ENCODE measurements at places on chromosomes 12 and 14. TPM values are rescaled to one million over a fixed set of nuclear protein-coding genes. Genes with fewer than 3 reads are reported as not detected.
A peak's percentile ranks its signal among the peaks of the same experiment; 100 is the strongest.

Gene MAP1LC3B2
- 1.1 TPM for total RNA-seq

Gene CATSPERB
- 6.7 TPM for total RNA-seq

Gene CLEC12A
- total RNA-seq, result 0.82 TPM

DNA sequence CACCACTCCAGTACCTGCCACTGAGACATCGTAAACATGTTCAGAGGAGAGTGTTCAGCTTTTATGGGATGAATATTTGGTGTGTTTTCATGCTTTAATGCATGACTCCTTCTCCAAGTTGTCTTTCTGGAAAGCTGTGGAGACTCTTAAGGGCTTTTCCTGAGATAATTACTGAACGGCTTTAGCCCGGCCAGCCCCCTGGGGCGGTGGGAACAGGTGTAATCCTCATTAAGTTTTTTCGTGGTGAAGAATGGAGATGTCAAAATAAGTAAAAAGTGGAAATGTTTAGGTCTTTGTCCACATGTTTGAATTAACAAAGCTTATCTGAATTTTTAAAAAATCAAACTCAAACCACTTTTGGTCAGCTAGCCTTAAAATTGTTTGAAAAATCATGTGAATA lies 1.5 kb downstream of the SYNE2 start:
- no peaks in the 10 kb centered on the region for H3K27me3 ChIP-seq
- H3K4me3 ChIP-seq, result peak overlapping the region; percentile 87
- DNase-seq, result no peak

GRCh38 chr14:65403231-65403630 lies 9.3 kb upstream of the FUT8 start:
- DNase-seq, result no peak
- no peak overlapping the region for H3K4me3 ChIP-seq
- no peaks in the 10 kb centered on the region for H3K4me1 ChIP-seq
- H3K27ac ChIP-seq, result no peak overlapping the region

- no peak overlapping the region for H3K4me3 ChIP-seq
- peak; percentile 76 for DNase-seq
- no peaks in the 10 kb centered on the region for H3K27me3 ChIP-seq
- peaks cover 16% of the 10 kb centered on the region for H3K4me1 ChIP-seq
- peak overlapping the region; percentile 30 for H3K27ac ChIP-seq
- H3K36me3 ChIP-seq, result no peaks in the 10 kb centered on the region
Observed at GRCh38 chr14:102215071-102215470, 75.4 kb downstream of the WDR20 start.

DNA sequence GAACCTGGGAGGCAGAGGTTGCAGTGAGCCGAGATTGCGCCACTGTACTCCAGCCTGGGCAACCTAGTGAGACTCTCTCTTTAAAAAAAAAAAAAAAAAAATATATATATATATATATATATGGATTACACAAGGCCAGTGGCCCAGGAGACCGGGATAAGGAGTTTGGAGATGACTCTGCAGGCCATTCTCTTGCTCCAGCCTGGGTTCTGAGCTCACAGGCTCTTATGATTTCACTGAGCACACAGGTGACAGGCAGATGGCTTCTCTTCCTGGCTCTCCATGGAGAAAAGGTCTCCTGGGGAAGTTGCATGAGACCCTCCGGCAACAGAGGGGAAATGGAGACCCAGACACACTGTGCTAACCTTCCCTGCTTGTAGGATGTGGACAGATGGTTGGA lies 98.7 kb upstream of the VASH1 start:
- no peak overlapping the region for H3K27ac ChIP-seq
- no peaks in the 10 kb centered on the region for H3K36me3 ChIP-seq
- H3K27me3 ChIP-seq, result no peaks in the 10 kb centered on the region
- H3K4me3 ChIP-seq, result no peak overlapping the region

- H3K27ac ChIP-seq, result no peak overlapping the region
- no peaks in the 10 kb centered on the region for H3K27me3 ChIP-seq
- peaks cover 19% of the 10 kb centered on the region for H3K4me1 ChIP-seq
- no peak overlapping the region for H3K4me3 ChIP-seq
- no peak for DNase-seq
Observed at GRCh38 chr14:21019366-21019765, 5.5 kb downstream of the NDRG2 start.

DNA sequence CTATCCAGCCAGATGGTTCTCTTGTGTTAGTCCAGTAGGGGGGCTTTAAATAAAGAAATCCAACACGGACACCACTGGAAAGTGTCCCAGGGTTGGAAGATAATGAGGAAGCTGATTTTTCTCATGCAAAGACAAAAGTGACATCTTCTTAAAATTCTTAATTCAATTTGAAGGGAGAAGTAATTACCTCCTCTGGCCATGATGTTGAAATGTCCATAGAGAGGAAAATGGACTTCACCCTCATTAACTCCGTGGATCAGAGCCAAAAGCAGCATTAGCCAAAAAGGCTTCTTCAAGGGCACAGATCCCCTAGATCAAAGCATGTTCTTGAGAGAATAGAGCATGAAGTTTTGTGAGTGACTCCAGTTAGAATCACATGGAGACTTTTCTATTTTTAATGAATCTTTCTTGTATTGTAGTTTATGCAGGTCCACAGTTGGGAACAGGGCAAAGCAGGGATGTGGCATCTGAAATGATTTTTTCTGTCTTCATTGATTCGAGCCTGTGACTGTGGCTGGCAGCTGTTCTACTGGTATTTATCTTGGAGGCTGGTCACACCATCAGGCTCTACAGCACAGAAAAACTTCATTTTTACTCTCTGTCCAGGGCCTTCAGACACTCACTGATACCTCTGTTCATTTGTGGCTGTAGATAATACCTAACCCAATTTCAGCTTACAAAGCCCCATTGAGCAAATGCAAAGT lies 1002.5 kb downstream of the AACS start:
- no peaks in the 10 kb centered on the region for H3K27me3 ChIP-seq
- no peaks in the 10 kb centered on the region for H3K4me1 ChIP-seq
- DNase-seq, result no peak

DNA sequence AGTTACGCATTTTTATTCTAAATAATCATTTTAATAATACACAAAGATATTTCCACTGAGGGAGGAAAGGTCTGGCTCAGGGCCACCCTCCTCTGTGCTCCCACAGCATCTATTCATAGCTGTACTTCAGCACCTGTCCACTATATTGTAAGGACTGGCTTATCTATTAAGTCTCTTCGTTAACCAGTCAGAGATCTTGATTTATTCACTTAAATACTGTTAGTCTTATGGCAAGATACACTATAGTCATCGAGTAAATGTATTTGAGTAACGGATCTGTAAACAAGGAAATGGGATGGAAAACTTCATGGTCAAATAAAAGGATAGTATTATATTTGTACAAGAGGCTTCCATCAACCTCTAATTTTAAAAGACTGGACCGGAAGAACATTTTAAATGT lies 54.6 kb downstream of the SPTLC2 start:
- no peak overlapping the region for H3K4me3 ChIP-seq
- H3K27ac ChIP-seq, result no peak overlapping the region
- DNase-seq, result no peak
- no peaks in the 10 kb centered on the region for H3K4me1 ChIP-seq
- peaks cover 6% of the 10 kb centered on the region for H3K36me3 ChIP-seq

GRCh38 chr14:54867011-54867410 lies 35.6 kb downstream of the GCH1 start:
- H3K36me3 ChIP-seq, result no peaks in the 10 kb centered on the region
- no peak overlapping the region for H3K27ac ChIP-seq
- no peak for DNase-seq
- H3K4me3 ChIP-seq, result no peak overlapping the region
- no peaks in the 10 kb centered on the region for H3K4me1 ChIP-seq
- H3K27me3 ChIP-seq, result no peaks in the 10 kb centered on the region

DNA sequence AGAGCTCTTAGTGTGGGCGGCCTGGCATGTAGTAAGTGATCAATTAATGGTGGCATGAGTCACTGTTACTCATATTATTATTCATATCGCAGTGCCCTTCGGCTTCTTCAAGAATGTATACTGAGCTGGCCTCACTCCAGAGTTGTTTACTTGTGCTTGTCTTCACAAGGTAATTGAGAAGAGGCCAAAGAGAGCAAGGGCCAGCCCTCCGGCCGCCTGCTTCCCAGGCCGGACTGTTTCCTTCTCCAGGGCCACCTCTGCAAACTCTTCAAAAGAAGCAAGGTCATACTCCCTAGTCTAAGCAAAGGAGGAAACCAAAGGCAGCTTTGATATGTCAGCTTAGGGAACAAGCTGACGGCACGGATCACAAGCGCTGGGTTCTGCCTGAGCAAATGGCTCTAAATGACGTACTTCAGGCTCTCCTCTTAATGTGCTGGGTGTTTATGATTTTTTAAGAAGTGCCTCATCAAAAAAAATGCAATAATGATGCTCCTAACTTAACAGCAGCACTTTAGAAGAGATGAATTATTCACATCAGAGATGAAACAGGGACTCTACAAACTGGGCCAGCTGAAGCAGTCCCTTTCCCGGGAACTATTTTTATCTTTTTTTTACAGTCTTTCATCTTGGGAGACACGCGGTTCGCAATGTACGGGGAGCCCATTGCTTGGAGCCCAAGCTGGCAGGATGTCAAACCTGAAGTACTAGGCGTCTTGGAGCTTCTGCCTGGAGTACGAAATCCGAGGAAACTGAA lies 65.6 kb upstream of the DLK1 start:
- peaks cover 21% of the 10 kb centered on the region for H3K4me1 ChIP-seq
- no peak overlapping the region for H3K27ac ChIP-seq
- no peaks in the 10 kb centered on the region for H3K36me3 ChIP-seq
- peaks cover 24% of the 10 kb centered on the region for H3K27me3 ChIP-seq
- H3K4me3 ChIP-seq, result no peak overlapping the region
- peak; percentile 84 for DNase-seq

- H3K4me1 ChIP-seq, result no peaks in the 10 kb centered on the region
- H3K4me3 ChIP-seq, result no peak overlapping the region
- DNase-seq, result no peak
Observed at GRCh38 chr12:101743724-101744472, 4.6 kb upstream of the SYCP3 start.

DNA sequence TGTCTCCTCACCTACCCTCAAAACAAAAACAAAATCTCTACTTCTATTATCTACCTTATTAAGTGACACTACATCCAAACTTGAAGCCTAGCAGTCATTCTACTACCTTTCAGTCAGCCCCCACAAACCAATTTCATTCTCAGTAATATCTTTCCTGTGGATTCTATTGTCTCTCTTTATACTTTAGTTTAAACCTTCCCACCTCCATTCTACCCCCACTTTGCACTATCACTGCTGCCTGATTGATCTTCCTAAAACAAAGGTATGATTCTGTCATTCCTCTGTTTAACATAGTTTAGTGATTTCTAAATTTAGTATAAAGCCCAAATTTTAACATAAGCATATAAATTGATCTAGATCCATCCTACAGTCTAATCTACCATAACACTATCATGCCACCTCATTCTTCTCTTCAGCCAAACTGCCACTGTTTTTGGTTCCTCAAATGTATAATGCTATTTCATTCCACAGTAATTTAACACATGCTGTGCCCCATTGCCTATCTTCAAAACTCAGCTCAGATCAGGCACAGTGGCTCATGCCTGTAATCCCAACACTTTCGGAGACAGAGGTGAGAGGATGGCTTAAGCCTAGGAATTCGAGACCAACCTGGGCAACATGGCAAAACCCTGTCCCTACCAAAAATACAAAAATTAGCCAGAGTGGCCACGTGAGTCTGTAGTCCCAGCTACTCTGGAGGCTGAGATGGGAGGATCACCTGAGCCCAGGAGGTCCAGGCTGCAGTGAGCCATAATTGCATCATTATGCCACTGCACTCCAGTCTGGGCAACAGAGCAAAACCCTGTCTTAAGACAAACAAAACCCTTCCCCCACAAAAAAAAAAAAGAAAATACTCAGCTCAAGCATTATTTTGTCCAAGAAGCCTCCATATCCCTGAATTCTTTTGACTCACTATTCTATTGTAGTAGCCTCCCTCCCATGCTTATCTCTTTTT lies 3.1 kb upstream of the STRN3 start:
- H3K4me3 ChIP-seq, result no peak overlapping the region
- no peak overlapping the region for H3K27ac ChIP-seq
- H3K4me1 ChIP-seq, result peaks cover 33% of the 10 kb centered on the region
- H3K27me3 ChIP-seq, result no peaks in the 10 kb centered on the region
- no peak for DNase-seq

DNA sequence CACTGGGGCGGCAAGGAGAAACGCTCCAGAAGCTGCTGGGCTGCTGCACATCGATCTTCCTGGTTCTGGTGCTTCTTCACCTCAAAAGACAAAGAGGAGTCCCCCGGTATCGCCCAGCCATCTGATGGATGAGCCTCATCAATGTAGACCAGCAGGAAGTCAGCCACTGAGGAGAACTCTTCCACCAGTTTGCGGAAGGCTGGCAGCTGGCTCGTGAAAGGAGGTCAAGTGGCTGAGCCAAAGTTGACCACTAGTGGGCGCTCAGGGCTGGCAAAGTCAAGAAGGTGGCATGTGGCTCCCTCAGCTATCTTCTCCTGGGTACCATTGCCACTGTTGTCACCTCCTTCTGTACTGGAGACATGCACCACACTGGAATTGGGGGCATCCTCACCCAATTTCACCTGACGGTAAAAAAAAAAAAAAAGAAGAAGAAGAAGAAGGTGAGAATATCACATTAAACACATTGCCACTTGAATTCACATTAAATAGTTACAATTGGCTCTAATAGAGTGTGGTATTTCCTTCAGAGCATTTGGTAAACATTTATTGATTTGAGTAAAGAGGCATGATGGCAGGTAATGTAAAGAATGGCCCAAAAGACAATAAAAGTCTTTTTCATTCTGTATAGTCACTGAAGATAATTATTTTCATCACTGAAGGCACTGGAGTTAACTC lies 8.3 kb downstream of the DIO2 start:
- no peak overlapping the region for H3K4me3 ChIP-seq
- H3K4me1 ChIP-seq, result no peaks in the 10 kb centered on the region
- no peaks in the 10 kb centered on the region for H3K27me3 ChIP-seq
- H3K36me3 ChIP-seq, result no peaks in the 10 kb centered on the region

DNA sequence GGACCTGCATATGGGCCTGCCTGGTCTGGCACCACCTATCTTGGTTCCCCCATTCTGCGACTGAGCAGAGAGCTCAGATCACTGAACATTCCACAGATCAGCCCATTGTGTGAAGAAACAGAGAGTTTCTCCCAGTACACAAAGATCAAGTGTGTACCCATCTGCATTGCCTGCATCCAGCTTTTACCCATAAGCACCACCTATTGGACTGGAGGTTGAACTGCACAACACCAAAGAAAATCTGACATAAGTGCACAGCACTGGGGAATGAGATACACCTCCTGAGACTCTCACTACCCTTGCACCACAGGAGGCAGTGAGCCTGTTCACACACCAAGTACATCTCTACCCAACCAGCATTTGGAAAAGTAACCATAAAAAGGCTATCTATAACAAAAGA lies 362.6 kb upstream of the CLEC14A start:
- H3K4me3 ChIP-seq, result no peak overlapping the region
- no peaks in the 10 kb centered on the region for H3K36me3 ChIP-seq
- H3K27ac ChIP-seq, result no peak overlapping the region
- no peaks in the 10 kb centered on the region for H3K27me3 ChIP-seq

GRCh38 chr12:65638324-65638723 lies 186.0 kb upstream of the HMGA2 start:
- H3K36me3 ChIP-seq, result no peaks in the 10 kb centered on the region
- no peaks in the 10 kb centered on the region for H3K4me1 ChIP-seq
- H3K4me3 ChIP-seq, result no peak overlapping the region
- DNase-seq, result no peak
